CD4-positive, alpha-beta T cell treated with Interleukin-4 for 1 hour (primary cell): ENCODE measurements at places on chromosomes 16 and 17.

GRCh38 chr16:48435906-48436305 is 50.7 kb upstream of the SIAH1 start:
- no peak for DNase-seq

DNA sequence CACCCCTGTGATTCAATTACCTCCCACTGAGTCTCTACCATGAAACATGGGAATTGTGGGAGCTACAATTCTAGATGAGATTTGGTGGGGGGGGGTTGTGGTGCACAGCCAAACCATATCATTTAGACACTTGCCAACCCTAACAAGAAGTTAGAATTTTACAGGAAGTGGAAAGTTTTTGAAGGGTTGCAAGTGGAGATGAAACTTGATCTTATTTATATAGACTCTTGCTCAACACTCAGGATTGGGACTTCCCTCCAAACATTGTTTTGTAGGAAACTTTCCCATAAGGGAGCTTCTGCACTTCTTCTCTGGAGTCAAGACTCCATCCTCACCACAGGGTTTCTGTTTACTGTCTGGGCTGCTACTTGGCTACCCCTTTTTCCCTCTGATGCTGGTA is 266.7 kb upstream of the CDH11 start:
- no peak for DNase-seq

GRCh38 chr17:67879662-67880061 is 54.4 kb downstream of the BPTF start:
- DNase-seq, result no peak

DNA sequence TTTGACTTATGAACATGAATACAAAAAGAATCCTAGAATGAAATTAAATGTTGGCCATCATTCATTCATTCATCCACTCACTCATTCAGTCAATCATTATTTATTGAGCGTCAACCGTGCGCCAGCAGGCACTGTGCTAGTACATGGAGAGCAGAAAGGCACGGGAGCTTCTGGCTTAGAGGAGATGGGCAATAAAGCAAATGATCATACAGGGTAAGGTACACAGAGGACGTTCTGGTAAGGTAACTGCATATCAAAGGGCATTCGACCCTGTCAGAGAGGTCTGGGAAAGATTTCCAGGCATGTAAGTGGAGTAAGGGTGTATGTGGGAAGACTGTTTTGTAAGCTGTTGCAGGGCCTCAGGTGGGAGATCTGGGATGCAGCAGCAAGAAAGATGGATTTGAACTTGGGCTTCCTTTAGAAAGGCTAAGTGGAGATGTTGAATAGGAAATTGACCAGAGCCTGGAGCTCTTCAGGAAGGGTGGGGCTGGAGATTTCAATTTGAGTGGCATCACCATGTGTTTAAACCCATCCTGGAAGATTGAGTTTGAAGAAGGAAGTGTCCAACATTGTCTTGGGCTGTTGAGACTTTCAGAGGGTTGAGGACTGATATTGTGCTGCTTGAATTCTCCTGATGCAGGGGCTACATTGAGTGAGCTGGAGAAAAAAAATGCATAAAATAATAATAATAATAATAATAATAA is 2.8 kb upstream of the MSI2 start:
- no peak for DNase-seq

- DNase-seq, result no peak
These were observed 5.6 kb upstream of the SHMT1 start for GRCh38 chr17:18368946-18369345.

DNA sequence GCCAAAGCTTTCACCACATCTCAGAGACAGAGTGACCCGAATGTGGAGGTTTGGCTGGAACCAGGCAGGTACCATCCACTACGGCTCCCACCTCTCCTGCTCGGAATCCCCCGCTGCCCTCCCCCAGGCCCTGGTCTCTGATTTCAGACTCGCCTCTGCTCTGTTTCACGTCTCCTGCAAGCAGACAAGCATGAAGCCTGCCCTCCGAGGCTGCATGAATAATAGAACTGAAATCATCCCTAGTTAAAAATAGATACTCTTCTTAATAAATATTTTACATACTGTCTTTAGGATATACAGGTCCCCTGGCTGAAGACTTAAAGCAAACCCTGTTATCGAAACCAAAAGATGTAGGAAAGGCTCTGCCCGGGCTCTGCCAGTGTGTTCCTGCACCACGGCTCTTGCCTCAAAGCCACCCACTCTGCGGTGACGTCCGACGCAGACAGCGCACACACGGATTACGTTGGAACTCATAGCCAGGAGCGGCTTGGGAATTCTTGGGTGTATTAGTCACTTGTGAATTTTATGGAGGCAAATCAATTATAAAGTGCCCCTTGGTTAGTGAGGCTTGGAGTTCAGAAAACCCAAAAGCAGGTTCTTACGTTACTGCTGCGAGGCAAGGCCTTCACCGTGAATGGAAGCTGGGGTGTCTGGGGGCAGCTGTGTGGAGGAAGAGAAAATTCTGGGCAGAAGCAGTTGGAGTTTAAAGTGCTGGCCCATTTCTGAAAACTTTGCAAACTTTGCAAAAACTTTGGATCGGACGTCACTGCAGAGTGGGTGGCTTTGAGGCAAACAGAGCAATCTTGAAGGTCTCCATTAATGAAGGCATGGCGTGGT is 25.6 kb upstream of the NPTX1 start:
- DNase-seq, result no peak

GRCh38 chr17:57518587-57519581 is 226.2 kb downstream of the CCDC182 start:
- DNase-seq, result no peak

GRCh38 chr17:14107889-14108288 is 38.6 kb downstream of the COX10 start:
- DNase-seq, result no peak

DNA sequence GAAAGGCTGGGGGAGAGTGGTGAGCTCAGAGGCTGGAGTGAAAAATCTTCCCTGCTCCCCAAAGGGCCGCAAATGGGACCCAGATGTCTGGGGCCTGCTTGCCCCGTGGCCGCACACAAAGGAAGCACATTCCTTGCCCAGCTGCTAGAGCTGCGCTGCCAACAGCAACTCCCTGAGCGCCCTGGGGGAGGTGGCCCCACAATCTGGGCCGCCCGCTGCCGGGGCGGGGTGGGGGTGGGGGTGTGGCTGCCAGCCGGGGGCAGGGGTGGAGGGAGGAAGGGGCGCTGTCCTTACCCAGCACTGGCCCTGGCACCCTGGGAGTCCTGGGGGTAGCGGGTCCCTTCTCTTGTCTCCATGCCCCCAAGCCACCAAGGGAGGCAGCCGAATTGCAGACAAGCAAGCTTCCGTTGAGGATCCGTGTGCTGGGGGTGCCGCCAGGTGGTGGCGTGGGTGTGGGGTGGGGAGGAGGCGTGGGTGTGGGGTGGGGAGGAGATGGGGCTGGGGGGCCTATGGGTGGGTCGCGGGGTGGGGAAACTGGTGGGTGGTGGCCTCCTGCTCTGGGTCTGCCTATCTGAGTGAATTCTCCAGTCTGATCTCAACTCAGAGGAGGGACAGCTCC is 48.4 kb upstream of the PABPN1L start:
- DNase-seq, result no peak

GRCh38 chr16:64121473-64121872 is 1000.4 kb downstream of the CDH11 start:
- DNase-seq, result no peak

DNA sequence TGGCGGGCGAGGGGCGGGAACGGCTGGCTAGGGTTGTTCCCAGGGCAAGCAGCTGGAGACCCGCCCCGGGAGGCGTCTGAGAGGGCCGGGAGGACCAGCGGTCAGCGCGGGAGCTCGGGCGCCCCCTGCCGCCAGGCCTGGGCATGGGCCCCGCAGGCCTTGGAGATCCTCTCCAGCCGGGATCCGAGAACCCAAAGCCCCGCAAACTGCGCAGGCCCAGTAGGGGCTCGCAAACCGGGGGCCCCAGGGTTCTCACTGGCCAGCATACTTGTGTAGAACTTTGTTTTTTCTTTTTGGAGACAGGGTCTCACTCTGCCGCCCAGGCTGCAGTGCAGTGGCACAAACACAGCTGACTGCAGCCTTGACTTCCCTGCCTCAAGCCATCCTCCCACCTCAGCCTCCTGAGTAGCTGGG is 20.8 kb upstream of the ZNF423 start:
- no peak for DNase-seq

GRCh38 chr17:80385046-80385445 is 29.9 kb upstream of the ENDOV start:
- no peak for DNase-seq

GRCh38 chr17:77423589-77424451 is 283.1 kb downstream of the SEC14L1 start:
- DNase-seq, result no peak

DNA sequence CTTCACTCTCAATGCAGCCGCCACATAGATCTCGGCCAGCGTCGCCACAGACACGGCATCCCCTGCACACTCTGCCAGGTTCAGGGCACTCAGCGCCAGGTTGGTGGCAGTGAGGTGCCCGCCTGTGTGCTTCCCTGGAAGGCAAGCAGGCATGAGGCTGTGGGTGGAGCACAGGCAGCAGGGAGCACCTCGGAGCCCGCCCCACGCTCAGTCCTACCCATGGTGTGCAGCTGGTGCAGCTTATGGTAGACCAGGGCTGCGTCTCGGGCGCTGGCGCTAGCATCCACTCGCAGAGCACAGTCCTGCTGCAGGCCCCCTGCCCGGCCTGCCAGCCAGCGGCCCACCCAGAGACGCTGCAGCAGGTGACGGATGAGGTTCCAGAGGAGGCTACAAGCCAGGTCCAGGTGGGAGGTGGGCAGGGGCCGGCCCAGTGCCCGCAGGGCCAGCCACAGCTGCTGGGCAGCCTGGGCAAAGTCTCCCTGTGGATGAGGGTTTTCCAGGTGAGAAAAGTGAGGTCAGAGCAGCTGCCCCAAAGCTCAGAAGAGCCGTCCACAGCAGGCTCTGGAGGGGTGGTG is 20.5 kb downstream of the SREBF1 start:
- DNase-seq, result no peak

DNA sequence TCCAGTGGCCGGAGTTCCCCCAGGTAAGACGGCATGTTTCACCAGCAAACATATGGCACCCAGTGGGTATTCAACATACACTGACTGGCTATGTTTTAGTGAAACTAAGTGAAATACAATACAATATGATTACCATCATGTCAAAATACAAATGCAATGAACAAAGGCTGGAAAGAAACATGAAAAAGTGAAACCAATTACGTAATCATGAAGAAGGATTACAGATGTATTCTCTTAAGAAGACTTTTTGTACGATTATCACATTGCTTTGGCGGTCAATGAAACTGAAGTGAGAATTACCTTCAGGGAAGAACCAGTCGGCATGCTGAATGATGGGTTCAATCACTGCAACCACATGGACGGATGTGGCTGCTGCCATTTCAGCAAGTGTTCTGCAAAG is 71.7 kb downstream of the ARHGAP17 start:
- no peak for DNase-seq

GRCh38 chr16:50282010-50282538 is 15.7 kb downstream of the ADCY7 start:
- peak; percentile 87 for DNase-seq

GRCh38 chr16:50671644-50672260 is 9.4 kb downstream of the SNX20 start:
- peak; percentile 53 for DNase-seq

DNA sequence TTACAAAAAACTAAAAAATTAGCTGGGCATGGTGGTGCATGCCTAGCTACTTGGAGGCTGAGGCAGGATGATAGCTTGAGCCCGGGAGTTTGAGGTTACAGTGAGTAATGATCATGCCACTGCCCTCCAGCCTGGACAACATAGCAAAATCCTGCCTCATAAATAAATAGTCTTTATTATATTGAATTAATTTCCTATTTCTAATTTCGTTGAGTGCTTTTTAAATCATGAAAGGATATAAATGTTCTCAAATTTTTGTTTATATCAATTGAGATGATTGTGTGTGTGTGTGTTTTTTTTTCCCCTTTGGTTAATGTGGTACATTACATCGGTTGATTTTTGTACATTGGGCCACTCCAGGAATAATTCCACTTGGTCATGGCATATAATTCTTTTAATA is 32.0 kb upstream of the AQP8 start:
- no peak for DNase-seq

- DNase-seq, result no peak
These were observed 392.7 kb downstream of the CPPED1 start for GRCh38 chr16:12410837-12411490.

- DNase-seq, result no peak
These were observed 2.5 kb downstream of the KIF19 start for GRCh38 chr17:74328487-74328886.

DNA sequence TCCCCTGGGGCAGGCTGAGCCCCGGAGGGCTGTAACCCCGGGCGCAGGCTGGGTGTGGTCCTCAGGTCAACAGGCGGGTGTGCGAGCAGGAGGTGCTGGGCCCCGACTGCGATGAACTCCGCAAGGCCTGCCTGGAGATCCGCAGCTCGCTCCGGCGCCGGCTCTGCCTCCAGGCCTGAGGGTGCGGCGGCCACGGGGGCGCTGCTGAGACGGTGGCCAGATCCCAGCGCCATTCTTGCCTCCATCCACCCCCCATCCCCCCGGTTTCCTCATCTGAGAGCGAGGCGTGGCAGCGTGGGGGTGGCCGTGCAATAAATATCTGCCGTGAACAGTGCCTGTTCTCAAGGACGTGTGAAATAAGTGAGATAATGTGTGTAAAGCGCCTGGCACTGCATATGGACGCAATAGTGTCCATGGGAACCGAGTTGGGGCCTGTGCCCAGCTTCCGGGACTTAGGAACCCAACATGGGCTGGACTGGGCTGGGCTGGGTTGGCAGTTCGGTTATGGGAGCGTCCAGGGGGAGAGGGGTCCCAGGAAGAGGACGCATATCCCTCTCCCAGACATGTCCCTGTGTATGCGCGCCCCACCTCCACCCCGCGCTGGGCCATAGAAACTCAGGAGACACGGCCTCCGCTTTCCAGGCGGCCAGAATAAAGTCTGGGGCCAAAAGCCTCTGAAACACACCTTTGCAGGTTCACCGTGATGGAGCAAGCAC is 15.0 kb downstream of the ZNF213 start:
- DNase-seq, result peak; percentile 56

DNA sequence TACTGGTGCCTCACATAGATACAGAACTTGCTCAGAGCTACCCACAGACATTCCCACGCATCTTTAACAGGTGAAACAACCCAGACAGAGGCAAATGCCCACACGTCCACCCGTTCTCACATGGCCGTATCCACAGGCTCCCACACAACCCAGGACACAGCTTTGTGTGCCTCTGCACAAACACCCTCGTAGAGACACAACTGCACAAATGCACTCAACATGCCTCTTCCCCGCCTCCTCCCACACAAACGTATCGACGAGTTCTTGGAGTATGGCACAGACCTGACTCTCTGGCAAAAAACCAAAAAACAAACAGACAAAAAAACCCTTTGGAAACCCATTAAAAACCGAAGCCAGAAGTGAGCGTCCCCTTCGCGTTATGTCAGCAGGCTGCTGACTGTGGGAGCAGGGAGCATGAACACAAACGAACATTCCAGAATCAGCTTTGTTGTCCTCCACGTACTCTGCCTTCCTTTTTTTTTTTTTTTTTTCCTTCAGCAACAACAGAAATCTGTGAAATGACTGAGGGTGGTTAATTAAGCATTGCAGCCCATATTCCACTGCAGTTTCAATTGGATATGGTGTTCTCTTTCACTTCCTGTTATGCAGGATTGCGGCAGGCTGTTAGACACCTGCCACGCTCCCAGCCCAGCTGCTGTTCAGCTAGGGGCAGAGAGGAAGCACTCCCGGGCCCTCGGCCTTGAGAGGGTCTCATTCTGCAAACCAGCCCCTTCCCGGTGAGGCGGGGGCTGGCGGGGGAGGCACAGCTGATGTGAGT is 313.7 kb downstream of the MAF start:
- peak; percentile 38 for DNase-seq

GRCh38 chr17:48738424-48738802 is 9.9 kb upstream of the HOXB13 start:
- DNase-seq, result no peak

- DNase-seq, result no peak
These were observed 161.5 kb upstream of the CACNG3 start for GRCh38 chr16:24094660-24095059.

GRCh38 chr17:38825762-38826247 is 684 bp upstream of the CWC25 start:
- DNase-seq, result no peak
